ENCODE measurements at places on chromosomes 7 and 10. TPM values are rescaled to one million over a fixed set of nuclear protein-coding genes. Genes with fewer than 3 reads are reported as not detected.

- no peak for DNase-seq
Observed at GRCh38 chr7:69504733-69505420, 93.4 kb upstream of the AUTS2 start.

The NOM1 gene
- 15.1 TPM for total RNA-seq

DNA sequence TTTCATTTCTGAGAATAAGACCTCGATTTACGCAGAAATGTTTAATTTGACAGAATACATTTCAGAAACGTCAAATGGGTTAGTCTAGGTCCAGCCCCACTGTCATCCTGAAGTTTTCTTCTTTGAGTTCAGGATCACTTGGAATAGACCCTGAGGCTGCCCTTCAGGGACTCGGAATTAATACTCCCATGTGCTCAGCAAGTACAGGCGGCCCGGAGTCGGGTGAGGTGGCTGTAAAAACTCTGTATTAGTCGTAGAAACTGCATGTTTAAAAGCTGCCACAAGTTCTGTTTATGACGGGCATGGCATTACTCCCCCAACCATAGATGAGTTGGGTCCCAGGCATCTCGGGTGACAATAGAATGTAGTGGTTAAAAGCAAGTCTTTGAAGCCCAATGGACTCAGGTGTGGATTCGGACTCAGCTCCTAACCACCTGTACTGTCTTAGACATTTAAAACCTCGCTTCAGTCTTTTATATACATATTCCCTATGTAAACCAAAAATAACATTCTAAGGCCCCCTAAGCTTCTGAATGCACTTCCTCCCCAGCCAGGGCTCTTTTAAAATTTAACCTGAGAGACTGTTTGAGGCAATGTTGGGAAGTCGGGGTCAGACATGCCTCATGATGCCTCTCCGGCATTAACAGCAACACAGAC is 216.3 kb downstream of the ADARB2 start:
- no peak for DNase-seq

DNA sequence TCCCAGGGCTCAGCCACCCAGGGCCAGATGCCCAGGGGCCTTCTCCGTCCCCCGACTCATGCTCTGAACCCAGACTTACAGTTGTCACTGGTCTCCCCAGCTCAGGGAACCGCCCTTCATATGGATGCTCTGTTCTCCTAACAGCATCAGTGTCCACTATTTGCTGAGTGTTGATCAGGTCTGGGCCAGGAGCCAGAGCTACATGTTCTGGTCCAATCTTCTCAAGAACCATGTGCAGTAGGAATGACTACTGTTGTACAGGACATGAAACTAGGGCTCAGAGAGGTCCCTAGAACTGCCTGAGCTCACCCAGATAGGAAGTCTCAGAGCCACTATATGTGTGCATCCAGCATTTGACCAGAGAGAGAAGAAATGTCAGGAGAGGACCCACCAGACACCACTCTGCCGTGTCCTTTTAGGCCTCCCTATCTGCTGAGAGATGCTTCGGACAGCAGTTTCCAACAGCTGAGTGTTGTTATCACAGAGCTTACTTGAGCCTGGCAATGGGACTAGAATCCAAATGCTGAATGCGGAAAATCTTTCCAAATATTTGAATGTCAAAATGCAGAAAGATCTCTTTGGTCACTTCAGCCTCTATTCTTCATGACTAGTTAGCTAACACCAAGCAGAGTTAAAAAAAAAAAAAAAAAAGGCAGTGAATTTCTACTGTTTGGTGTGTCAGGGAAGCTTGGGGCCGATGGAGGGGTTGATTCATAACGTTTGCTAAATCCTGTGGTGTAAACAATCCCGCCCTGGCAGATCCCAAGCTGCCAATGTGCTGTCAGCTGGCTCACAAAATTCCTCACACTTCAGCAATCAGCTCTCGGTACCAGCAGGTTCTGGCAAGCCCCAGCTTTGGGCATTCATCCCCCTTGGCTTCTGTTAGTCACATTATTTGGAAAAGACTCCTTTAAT is 246.1 kb downstream of the TNS3 start:
- peak; percentile 46 for DNase-seq

- DNase-seq, result no peak
Observed at GRCh38 chr10:71250842-71251241, 38.5 kb downstream of the UNC5B start.

DNA sequence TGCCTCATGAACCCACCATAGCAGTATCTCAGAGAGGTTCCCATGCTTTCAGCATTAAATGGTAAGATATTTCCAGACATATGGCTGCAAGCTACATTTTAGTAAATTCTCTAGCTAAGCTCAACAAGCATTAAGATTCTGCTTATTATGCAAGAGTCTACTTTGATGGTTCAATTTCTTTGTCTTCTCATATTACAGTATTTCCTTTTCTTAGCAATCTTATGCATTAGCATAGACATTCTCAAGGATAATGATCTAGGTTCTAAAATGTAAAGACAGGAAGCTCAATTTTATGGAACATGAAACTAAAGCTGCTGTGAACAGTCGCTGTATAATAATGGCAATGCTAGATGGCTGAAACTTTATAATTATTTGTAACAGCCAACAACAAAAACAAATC is 39.2 kb downstream of the MEOX2 start:
- DNase-seq, result no peak

- DNase-seq, result no peak
Observed at GRCh38 chr10:60660625-60661024, 117.7 kb upstream of the CDK1 start.

The TNRC18 gene
- 21.6 TPM for total RNA-seq

The HMX2 gene
- total RNA-seq, result not detected

GRCh38 chr10:89792187-89792586 is 90.8 kb downstream of the KIF20B start:
- DNase-seq, result peak; percentile 13

DNA sequence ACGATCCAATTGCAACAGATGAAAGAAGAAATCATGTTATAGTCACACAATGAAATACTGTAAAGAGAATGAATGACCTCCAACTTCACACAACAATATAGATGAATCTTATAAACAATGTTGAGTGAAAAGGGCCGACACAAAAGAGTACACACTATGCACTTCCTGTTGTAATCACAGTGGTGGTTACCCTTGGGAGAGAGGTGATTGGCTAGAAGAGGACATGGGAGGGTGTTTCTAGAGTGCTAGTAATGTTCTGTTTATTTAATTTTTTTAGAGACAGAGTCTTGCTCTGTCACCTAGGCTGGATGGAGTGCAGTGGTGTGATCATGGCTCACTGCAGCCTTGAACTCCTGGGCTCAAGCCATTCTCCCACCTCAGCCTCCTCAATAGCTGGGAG is 82.5 kb downstream of the NDUFB2 start:
- no peak for DNase-seq

DNA sequence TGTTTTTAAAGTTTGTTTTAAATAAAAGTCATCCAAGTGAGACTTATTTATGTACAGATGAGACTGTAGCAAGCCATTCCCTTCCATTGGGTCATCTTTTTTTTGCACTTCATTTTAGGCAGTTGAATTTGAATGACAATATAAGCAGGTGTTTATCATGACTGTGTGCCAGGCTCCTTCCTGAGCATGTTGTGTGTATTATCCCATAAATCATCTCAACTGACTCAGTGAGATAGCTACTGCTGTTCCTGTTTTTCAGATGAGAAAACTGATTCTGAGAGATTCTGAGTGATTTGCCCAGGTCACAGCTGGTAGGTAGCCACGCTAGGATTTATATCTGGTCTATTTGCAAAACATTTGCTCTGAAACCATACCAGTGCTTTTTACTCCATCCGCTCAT is 11.7 kb downstream of the TMEM254 start:
- peak; percentile 71 for DNase-seq

The ENKUR gene
- 0.20 TPM for total RNA-seq

GRCh38 chr10:31765541-31765940 is 163.1 kb downstream of the ARHGAP12 start:
- DNase-seq, result no peak

The SH2D4B gene
- total RNA-seq, result not detected

- no peak for DNase-seq
Observed at GRCh38 chr7:34751725-34752643, 94.0 kb downstream of the NPSR1 start.

GRCh38 chr10:31242902-31243301 is 76.1 kb upstream of the ZEB1 start:
- peak; percentile 97 for DNase-seq

- DNase-seq, result no peak
Observed at GRCh38 chr10:132612571-132613504, 75.3 kb downstream of the INPP5A start.

The FZD1 gene
- total RNA-seq, result 2.2 TPM

The DRGX gene
- total RNA-seq, result not detected

DNA sequence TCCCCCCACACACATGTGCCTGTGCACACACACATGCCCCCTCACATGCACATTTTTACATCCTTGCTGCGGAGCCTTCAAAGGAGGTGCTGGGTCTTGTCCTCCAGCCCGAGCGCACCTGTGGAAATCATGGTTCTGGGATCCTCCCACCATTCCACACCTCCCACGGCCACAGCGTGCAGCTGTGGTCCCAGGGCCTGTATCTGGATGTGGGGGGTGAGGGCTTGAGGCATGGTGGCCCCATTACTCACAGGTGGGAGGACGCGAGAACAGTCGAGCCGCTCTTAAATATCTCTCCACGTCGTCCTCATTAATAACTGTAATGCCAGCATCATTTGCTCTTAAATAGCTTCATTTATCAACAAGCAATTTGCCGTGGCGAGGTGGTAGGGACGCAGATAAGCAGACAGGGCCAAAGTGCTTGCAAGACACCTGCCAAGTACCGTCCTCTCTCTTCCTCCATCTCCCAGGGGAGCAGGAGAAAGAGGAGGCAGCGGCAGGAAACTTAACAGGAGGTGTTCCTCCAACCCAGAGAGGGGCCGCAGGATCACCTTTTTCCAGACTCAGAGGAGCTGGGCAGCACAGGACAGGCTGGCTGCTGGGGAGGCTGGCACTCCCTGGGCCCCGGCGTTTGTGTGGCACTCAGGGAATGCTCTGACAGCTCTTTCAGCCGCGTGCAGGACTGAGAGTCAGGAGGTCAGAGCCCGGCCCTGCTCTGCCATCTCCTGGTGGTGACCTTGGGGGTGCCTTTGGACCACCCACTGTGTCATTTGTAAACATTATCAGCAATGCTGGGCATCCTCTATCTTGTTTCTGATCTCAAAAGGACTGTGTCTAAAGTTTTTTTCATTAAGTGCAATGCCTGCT is 87.4 kb downstream of the CDH23 start:
- no peak for DNase-seq

The MOGAT3 gene
- total RNA-seq, result not detected

DNA sequence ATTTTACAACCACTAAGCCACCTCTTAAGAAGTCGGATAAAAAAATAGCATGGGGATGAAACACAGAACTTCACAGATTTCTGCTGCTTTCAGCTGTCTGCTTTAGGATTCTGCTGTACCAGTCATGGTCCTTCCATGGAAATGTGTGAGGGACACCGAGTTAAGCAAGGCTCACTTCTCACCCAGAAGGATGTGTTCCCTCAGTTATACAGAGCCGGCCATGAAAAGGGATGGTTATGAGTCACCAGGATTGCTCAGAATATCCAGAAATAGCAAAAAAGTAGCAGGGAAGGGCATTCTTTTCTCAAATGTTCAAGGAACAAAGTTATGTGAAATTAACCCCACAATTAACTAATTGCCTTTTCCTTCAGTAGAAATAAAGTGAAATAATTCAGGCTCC is 124.4 kb downstream of the AMPH start:
- no peak for DNase-seq

The HOXA9 gene
- 2.0 TPM for total RNA-seq

The RNLS gene
- 0.60 TPM for total RNA-seq

- DNase-seq, result peak; percentile 77
Observed at GRCh38 chr7:5218564-5219360, 28.7 kb downstream of the WIPI2 start.

The SLC25A40 gene
- 4.4 TPM for total RNA-seq

The KCNIP2 gene
- under 0.01 TPM for total RNA-seq

DNA sequence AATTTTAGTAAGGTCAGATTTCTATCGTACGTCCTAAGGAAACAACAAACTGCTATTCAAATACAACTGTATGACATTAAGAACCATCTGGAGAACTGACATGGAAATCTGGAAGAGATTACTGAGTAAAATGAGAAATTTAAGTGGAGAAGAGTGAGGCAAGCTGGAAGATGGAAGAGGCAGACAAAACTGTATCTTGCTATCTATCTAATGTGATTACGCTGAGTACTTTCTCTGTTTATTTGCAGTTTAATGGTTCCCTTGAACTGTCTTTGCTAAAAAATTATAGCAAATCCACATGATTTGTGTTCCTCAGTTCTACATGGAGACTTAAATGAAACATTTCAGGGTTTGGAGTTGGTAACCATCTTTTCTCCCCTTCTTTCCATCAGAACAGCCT is 927.1 kb upstream of the MBL2 start:
- DNase-seq, result no peak

GRCh38 chr10:74898201-74898976 is 72.0 kb downstream of the KAT6B start:
- DNase-seq, result no peak

GRCh38 chr10:21265622-21266021 is 259.9 kb downstream of the SKIDA1 start:
- DNase-seq, result peak; percentile 35

GRCh38 chr7:131272086-131272485 is 55.6 kb upstream of the MKLN1 start:
- DNase-seq, result no peak

DNA sequence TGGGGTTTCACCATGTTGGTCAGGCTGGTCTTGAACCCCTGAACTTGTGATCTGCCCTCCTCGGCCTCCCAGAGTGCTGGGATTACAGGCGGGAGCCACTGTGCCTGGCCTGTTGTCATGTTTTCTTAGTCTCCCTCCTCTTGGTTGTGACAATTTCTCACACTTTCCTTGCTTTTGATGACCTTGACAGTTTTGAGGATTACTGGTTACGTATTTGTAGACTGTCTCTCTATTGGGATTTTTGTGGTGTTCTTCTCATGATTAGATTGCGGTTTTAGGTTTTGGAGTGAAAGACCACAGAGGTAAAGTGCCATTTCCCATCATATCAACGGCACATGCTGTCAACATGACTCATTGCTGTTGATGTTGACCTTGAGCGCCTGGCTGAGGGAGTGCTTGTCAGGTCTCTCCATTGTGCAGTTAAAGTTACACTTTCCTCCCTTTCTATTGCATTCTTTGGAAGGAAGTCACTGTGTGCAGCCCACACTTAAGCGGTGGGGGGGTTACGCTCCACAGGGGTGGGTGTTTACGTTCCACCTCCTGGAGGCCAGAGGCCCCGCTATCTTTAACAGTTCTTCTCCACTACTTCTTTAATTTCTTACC is 10.8 kb downstream of the NEURL1 start:
- peak; percentile 84 for DNase-seq

GRCh38 chr7:51290702-51291540 is 25.7 kb downstream of the COBL start:
- DNase-seq, result no peak

GRCh38 chr7:4957847-4958476 is 1.0 kb downstream of the MMD2 start:
- DNase-seq, result no peak

- DNase-seq, result no peak
Observed at GRCh38 chr7:118793582-118793981, 569.1 kb downstream of the ANKRD7 start.

DNA sequence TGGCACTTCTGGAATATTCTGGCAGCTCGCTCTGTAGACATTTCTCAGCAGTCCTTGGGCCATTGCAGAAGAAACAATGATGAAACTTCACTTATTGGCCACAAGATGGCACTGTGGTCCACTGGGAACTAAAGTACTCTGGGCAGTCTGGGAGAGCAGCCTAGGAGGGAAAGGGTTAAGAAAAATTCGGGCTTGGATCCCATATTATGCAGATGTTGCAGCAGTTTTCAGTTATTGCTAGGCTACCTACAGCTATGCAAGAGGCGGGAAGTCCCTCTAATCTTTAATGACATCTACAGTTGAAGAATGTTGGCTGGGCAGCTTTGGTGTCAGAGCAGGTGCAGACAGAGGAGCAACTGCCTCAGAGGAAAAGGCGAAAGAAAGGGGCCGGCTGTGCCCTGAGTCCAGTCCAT is 201.7 kb upstream of the PRSS58 start:
- DNase-seq, result peak; percentile 67

The SPDYE6 gene
- not detected for total RNA-seq
